ENCODE measurements at places on chromosomes 4 and X.

- DNase-seq, result no peak
Observed at GRCh38 chr4:20252656-20253282, 1.1 kb downstream of the SLIT2 start.

GRCh38 chr4:88211473-88212252 lies 53.2 kb upstream of the ABCG2 start:
- no peak for DNase-seq

GRCh38 chr4:85448906-85449890 lies 25.8 kb upstream of the ARHGAP24 start:
- DNase-seq, result no peak

DNA sequence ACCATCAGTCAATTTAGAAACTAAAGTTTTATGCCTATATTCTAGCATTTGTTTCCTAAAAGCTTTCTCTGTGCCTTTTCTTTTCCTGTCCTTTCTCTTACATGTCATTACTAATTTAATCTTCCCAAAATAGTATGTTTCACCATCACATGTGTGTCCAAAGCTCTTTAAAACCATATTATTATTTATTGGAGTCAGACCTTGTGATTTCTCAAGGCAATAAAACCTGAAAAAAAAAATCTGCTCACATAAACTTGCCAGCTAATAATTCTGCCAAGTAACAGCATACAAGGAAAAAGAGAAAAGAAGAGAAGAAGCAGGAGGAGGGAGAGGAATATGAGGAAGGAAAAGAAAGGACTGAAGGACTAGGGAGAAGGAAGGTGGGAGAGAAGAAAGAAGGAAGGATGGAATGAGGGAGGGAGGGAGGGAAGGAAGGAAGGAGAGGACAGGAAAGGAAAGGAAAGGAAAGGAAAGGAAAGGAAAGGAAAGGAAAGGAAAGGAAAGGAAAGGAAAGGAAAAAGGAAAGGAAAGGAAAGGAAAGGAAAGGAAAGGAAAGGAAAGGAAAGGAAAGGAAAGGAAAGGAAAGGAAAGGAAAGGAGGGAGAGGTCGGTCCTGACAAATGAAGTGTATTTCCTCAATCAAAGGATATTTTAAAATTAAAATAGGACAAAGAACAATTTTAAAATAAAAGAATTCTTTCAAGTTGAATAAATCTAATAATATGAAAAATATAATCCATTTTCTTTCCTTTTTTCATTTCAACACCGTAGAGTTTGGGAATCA lies 57.4 kb downstream of the ANTXR2 start:
- no peak for DNase-seq

GRCh38 chr4:99647071-99647470 lies 10.6 kb downstream of the C4orf54 start:
- no peak for DNase-seq

DNA sequence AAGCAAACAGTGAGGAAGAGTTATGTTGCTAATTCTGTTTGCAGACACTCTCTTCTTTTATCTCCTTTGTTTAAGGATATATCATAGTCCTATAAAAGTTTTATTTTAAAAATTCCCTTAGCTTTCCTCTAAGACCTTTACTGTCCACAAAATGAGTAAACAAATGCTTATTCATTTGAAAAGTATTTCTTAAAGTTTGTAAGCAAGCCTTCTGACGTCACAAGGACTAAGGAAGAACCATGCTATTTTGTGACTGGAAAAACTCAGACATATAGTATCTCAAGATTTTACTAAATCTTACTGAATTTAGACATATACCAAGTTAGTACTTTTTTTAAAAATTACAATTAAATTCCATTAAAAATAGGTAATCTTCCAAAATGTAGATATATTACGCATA lies 5.2 kb upstream of the RBMXL3 start:
- DNase-seq, result no peak

DNA sequence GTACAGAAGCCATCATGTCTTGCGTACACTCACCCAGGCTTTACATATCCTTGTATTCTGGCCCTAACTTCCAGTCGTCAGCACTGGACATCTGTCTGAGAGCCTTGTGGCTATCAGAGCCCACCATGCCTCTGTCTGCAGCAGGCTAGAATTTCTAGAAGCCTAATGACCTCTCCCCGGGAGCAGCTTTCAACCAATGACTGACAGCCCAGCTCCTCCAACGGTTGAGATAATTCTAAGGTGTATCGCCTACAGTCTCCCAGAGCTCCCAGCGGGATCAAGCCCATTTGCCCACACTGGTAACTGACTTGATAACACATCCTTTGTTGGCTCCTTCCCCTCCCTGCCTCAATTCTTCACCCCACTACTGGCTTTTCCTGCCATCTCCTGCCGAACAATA lies 562.8 kb downstream of the BCOR start:
- no peak for DNase-seq

DNA sequence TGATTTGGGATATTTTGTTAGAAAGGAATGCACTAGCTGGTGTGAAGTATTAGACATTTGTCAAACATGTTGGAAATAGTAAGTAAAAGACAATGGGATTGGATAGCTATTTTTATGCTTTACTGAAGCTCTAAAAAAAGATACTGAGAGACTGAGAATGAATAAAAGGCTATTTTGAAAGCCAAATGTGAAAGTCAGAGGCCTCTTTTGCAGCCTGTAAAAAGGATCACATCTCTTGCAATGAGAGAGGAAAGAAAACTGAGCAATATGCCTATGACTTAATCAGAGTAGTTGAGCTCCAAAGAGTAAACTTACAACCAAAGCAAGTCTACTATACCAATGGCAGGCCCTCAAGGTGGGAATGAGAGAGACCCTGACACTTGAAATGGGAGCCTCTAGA lies 212.6 kb upstream of the LCORL start:
- no peak for DNase-seq

DNA sequence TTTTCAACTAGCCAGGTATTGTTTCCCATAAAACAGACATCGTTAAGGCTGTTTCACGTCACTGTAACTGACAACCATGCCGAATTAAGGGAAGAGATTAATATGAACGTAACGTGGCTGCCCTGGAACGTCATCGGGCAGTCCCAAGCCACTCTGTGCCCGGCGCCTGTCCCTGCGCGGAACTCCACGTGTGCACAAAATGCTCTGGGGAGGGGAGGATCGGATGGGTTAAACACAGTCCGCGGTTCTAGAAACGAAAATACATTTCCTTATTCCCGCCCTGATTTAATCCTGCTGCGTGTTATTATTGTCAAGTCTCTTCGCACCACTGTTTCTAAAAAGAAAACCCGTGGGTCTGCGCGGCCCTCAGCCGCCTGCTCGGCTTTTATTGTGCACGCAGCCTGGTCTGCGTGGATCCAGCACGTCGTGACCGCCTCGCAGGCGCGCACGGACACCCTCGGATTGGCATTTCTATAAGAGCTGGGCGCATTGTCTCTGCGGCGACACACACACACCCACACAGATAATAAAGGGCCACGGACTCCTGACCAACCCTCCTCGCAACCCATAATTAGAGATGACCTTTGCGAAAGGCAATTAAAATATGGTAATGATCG lies 69.6 kb upstream of the BCOR start:
- no peak for DNase-seq

DNA sequence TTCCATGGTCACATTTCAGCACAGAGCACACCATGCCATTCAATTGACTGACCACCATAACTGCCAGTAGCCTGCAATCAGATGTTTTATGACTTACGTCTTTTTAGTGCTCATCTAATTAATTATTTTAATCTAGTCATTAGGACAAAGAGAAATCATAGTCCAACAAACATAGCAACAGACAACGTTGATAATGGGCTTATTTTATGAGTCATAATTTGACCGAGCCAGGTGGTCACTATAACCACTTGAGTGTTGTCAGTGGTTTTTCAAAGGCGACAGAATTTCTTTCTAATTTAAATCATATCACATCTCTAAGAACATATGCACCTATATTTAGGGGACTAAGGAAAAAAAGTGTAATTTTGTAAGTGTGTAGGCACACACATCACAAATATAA lies 1.9 kb downstream of the SEC24D start:
- DNase-seq, result no peak

DNA sequence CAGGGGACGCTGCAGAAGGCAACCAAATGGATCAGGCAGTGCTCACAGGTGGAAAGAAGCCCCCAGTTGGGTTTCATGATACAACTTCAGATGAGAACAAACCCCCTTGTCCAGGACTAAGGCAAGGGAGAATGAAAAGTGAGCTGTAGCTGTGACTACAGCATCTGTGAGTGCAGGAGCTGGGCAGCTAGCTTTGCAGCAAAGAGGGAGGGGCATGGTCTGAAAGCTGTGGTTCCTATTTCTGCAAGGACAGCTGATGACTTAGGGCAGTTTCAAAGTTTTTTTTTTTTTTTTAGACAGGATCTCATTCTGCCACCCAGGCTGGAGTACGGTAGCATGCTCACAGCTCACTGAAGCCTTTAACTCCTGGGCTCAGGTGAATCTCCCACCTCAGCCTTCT lies 1317.4 kb upstream of the DIAPH2 start:
- no peak for DNase-seq

- DNase-seq, result no peak
Observed at GRCh38 chr4:83413676-83414075, 41.9 kb downstream of the HELQ start.
